Naive thymus-derived CD4-positive, alpha-beta T cell (primary cell): ENCODE measurements at places on chromosomes 5 and 9.

GRCh38 chr5:98664736-98665135 lies 108.7 kb upstream of the RGMB start:
- DNase-seq = no peak

DNA sequence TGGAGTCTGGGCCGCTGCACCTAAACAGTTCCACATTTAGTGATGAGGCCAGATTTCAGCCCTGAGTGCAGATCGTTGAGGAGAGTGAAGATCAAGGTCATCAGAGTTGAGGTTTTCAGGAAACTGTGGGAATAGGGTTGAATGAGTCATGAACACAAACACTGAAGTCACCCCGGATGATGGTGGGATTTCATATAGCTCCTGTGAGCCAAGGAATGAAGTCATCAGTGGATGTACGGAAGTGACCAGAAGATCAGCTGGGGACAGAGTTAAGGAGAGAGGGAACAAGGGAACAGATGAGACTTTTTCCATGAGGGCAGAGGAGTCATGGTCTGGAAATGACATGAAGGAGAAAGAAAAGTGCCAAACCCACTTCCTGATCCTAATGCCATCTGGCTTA lies 36.5 kb downstream of the PALM2AKAP2 start:
- no peak for DNase-seq

GRCh38 chr9:136697821-136698526 lies 10.7 kb upstream of the AGPAT2 start:
- DNase-seq = no peak

- DNase-seq = no peak
These were observed 6.6 kb upstream of the PTPN3 start for GRCh38 chr9:109504689-109505088.

DNA sequence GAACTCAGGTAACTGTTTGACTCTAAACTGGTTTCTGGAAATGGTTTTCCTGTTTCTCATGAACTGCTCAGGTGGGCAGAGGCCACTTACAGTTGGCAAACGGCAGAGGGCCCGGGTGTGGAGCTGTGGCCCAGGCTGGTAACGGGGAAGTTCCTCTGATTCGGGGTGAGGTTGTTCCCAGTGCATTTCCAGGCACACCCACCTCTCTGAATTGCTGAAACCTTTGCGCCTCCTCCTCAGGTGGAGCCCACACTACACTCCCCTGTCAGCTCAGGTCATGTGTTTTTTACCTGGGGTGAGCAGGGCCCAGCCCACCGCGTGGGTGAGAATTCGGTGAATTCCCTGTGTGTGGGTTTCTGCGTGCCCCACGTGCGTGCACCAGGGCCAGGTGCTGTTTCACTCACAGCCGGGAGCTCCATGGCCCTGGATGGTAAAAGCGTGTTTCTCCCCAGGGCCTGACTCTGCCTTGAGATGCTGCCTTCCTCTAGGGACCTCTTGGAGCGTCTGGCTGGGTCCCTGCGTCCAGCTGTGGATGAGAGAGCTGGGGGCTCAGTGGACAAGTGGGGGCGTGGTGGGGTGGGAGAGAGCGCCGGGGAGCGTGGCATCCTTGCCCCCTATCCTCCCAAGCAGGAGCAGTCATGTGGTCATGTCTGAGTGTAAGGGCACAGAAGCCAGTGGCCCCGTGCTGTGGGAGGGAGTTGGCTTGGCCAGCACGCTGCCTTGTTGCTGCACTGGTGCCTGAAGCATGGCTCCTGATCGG lies 33.5 kb upstream of the LPCAT1 start:
- DNase-seq = no peak

GRCh38 chr5:122137702-122138101 lies 8.4 kb downstream of the ZNF474 start:
- DNase-seq = peak; percentile 47

DNA sequence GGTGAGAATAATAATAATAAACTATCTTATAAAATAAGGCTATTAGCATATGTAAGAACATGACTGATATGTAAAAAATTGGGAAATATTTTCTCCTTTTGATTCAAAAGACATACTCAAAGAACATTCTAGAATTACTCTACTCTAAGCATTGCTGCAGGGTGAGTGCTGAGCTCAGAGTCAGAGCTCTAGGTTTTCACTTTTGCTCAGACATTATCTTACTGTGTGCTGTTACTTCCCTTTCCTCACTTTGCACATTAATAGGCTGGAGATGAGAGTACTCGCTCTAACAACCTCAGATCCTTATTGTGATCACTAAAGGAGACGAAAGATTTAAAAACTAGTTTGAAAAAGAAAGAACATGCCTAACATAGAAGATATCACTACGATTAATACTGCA lies 99.4 kb upstream of the C9orf72 start:
- DNase-seq = no peak

- DNase-seq = no peak
These were observed 8.5 kb downstream of the HMHB1 start for GRCh38 chr5:143820451-143820850.

DNA sequence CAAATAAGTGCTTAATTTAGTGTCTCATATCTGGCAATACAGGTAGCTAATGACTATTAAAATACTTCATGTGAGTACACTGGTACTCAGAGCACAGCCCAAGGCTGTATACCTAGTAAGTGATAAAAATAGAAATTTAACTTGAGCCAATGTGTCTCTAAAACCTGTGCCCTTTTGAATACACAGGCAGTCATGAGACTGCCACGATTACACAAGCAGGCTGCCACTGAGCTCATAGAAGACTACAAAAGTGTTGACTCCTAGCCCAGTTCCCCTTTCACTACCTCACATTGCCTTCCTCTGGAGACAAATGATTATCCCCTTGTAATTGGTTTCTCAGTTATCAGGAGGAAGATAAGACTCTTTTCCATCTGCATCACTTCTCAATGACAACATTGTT lies 66.3 kb upstream of the PAPPA start:
- DNase-seq = no peak

GRCh38 chr5:179201986-179202385 lies 141.8 kb downstream of the ZNF354C start:
- DNase-seq = no peak

DNA sequence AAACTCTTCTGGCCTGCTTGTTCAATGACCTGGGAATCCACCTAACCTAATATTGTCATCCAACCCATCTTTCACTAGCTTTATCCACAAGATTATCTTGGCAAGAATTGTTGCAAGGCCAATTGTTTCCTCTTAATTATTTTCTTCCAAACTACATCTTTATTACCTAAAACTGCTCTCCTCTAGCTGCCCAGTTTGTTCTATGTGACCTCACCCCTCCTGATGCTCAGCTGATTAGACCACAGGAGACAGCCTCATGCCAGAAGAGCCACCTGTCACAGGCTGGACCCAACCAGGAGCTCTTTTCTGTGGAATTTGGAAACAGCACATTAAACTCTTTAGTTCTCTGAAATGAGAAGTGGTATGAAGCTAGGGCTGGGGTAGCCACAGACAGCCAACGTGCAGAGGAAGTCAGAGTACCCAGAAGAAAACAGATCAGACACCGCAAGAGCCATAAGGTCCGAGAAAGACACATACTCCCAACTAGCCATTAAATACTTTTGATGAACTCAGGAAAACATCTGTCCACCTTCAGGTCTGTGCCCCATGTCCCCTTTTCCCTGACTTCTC lies 12.0 kb downstream of the SAXO1 start:
- no peak for DNase-seq

DNA sequence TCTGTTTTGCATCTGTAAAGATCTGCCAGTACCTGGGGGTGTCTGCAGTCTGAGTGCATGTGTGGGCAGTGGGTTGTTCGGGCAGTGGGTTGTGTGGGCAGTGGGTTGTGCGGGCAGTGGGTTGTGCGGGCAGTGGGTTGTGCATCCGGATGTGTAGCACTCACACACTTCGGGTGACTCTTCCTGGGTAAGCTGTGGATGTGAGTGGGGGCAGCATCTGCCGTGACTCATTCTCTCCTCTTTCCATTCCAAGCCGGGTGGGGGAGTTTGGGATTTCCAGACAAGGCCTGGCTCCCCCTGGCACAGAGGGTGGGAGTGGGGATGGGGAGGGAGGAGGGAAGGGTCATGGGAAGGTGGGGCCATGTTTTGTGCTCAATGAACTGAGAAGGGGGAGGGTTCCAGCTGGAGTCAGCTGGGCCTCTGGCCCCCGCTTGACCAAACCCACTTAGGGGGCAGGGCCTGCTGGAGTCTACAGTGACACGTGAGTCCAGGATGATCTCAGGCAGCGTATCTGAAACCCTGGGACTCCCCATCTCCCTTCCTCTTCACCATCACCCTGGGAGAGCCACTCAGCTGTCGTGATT lies 8.3 kb downstream of the CRB2 start:
- no peak for DNase-seq

DNA sequence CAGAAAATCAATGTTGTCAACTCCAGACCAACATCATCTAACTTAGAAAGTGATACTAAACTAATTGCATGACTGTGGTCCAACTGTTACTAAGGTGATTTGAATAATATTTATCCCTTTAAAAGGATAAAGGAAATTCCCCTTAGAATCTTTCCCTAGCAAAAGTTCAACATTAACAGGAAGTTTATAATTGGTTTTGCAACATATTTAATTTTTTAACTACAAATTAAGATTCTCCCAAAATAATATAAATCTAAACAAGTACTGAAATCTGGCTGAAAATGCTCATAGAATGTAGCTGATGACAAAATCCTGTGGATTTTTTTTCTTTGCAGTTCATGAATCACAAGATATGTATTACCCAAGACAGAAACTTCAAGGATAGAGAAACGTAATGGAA lies 151.4 kb downstream of the LPAR1 start:
- DNase-seq = no peak

- no peak for DNase-seq
These were observed 138.7 kb downstream of the RAPGEF6 start for GRCh38 chr5:131496400-131496713.

- DNase-seq = no peak
These were observed 1.6 kb downstream of the HAPLN1 start for GRCh38 chr5:83718936-83719495.

- DNase-seq = no peak
These were observed 27.0 kb downstream of the ZNF169 start for GRCh38 chr9:94286116-94286515.

DNA sequence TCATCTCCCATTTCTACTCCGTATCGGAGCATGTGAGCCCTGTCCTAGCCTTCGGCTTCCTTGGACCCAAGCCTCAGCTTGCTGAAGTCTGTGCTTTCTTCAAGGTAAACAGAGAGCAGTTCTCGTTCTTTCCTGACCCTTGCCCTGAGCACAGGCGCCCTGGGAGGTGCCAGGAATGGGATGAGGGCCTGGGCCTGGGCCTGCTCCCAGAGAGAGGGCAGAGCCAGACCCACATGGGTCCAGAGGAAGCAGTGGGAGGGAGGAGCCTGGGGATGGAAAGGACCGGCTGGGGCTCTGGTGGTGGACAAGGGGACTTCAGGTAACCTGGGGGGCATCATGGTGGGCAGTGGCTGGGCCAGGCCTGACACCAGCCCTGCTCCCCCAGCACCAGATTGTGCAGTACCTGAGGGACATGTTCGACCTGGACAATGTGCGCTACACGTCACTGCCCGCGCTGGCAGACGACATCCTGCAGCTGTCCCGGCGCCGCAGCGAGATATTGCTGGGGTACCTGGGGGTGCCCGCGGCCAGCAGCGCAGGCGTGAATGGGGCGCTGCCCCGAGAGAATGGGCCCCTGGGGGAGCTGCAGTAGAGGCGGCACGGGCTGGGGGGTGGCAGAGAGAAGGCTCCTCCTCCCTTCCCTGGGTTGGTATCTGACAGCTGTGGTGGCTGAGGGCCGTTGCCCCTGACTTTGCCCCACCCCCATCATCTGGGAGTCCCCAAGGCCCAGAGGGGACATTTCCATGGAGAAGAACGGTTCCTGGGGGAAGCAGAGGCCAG lies 10.9 kb upstream of the DOLPP1 start:
- DNase-seq = no peak
